ENCODE measurements at places on chromosomes 4 and X.

DNA sequence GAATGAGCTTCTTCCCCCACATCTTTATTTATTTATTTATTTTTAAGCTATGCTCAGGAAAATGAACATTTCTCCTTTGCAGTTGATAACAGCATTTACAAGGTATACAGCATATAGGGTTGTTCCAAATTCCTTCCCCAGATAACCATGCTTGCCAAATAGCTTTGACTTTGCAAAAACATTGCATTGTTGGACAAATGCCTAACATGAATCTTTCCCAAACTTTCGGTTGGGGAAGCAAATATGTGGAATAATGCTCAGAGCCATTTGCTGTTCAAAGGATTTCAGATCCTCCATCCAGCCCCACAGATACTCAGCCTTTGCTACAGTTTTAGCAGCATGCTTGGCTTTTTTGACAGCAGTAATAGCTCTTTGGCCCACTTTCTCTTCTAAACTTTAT lies 127.2 kb upstream of the AGA start:
- H3K4me1 ChIP-seq, result no peaks in the 10 kb centered on the region
- no peak overlapping the region for H3K4me3 ChIP-seq
- H3K27me3 ChIP-seq, result no peaks in the 10 kb centered on the region
- H3K27ac ChIP-seq, result no peak overlapping the region
- no peak for DNase-seq

DNA sequence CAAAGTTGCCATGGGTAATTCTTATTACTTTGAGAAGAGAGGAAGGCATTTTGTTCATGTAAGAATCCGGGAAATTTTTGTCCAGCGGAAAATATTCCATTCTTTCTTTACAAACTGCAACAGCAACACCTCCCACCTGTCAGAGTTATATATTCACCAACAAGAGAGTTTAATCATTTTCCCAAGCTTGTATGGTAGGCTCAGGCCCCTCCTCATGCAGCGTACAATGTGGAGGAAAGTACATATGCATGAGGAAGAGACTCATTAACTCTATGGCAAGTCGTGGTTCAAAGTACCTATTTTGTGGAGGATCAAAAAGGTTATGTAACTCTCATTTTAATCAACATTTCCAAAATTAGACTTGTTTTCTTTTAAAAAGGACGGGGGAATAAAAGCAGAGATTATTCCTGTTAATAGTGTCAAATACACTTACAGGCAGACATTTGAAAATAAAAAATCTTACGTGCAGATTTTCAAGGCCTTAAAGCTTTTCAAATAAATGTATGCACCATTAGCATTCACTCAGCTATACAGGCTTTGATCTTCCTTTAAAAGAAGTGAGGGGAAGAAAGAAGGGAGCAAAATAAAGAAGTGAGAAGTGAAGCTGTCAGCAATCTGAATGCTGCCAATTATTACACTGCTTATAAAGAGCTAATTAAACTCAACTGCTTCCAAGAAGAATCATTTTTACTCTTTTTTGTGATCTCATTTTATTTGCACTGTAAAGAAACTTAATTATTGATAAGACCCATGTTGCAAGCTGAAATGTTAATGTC lies 204.8 kb downstream of the FAT4 start:
- H3K36me3 ChIP-seq, result no peaks in the 10 kb centered on the region
- no peak overlapping the region for H3K4me3 ChIP-seq
- no peak for DNase-seq
- H3K27me3 ChIP-seq, result no peaks in the 10 kb centered on the region

DNA sequence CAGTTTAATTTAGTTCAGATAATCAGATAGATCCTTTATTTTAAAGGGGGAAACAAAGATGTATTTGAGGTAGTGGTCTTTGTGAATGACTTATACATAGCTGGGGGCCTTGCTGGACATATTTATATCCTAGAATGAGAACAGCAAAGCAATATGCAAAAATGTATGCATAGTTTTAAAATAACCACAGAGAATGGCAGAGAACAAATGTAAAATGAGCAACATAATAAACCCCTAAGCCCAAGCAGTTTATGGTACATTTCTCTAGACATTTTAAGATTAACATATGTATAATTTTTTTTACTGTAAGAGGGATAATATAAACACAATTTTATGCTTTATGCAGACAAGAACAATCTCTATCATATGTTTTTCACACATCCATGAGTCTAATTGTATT lies 434.2 kb upstream of the SMIM31 start:
- no peak for DNase-seq
- no peaks in the 10 kb centered on the region for H3K27me3 ChIP-seq
- H3K4me3 ChIP-seq, result no peak overlapping the region

DNA sequence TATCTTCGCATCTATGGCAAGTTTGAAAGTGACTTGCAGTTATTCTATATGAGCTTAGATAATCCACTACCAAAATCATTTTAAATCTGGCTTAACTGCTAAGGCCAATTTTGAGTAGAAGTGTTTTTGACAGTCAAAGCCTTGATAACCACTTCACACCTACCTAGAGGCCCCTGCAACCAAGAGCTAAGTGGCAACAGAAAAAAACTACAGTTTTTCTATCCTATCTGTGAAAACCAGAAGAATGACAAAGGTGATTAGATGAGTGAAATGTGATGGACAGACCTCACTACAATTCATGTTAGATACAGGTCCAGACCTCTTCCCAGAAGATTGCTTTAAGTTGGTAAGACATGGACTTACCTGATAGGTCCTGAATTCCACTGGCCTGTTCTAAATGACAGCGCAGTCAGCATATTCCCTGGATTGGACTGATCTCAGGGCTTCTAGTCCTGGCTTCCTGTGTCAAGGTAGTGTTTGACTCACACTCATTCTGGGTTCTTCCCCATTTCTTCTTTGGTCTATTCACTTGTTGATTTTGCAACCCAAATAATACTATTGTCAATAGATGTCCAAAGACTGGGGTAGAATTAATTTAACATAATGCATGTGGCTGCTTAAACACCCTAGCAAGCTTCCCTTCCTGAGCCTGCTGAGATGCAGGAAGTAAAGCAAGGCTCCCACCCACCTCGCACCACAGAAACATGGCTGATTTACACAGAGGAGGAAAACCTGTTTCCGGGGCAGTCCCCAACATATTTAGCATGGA lies 65.1 kb downstream of the PPP3CA start:
- no peak overlapping the region for H3K27ac ChIP-seq
- no peaks in the 10 kb centered on the region for H3K27me3 ChIP-seq
- no peaks in the 10 kb centered on the region for H3K36me3 ChIP-seq
- peaks cover 11% of the 10 kb centered on the region for H3K4me1 ChIP-seq
- DNase-seq, result no peak

DNA sequence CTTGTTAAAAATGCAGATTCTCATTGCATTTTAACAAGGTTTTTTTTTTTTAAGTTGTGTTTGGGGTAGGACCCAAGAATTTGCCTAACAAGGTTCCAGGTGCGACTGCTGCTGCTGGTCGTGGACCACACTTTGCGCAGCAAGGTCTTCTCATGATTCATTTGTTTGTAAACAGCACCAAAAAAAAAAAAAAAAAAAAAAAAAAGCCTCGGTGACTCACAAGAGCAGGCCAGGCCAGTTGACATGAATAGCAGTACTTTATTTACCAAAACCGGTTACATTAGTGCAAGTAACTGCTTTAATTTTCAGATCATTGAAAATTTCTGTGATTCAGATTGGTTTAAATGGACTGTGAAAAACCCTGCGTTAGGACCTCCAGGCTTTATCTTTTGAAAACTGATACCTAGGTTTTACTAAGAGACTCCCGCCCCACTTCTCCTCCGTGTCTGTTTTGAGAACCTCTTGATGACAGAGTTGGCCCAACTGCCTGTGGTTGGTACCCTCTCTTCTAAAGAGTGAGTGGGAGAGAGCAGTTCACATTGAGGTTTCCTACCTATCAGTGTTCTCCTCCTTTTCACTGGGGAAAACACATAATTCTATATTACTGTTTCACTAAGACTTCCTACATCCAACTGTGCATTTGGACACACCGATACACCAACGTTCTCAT lies 86.2 kb downstream of the PHEX start:
- no peaks in the 10 kb centered on the region for H3K4me1 ChIP-seq
- no peak overlapping the region for H3K4me3 ChIP-seq
- H3K36me3 ChIP-seq, result no peaks in the 10 kb centered on the region
- no peak for DNase-seq
- no peak overlapping the region for H3K27ac ChIP-seq

All from CD4-positive, alpha-beta T cell (primary cell).